ENCODE measurements at places on chromosomes 12 and 14.
A peak's percentile ranks its signal among the peaks of the same experiment; 100 is the strongest.

DNA sequence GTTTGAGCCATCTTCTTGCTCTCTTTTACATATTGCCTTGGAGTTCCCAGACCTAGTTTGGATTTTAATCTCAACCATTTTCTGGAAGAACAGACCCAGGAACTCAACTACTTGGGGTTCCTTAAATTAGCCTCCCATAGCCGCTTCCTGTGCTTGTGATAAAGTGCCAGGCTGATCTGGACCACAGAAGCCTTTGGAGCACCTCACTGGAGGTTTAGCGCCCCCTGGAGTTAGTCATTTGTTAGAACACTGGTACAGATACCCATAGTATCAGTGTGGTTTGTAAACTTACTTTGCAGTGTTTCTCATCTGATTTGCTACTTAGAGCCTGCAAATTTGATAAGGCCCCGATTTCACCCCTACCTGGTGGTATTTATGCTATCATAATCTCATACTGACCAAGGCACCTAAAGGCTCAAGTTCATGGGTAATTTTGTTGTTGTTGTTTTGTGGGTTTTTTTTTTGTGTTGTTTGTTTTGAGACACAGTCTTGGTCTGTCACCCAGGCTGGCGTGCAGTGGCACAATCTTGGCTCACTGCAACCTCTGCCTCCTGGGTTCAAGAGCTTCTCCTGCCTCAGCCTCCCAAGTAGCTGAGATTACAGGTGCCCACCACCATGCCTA is 3.7 kb downstream of the UNC119B start:
- DNase-seq = peak; percentile 68

- DNase-seq = no peak
Measured at GRCh38 chr14:102977475-102977874, 55.0 kb downstream of the AMN start.

DNA sequence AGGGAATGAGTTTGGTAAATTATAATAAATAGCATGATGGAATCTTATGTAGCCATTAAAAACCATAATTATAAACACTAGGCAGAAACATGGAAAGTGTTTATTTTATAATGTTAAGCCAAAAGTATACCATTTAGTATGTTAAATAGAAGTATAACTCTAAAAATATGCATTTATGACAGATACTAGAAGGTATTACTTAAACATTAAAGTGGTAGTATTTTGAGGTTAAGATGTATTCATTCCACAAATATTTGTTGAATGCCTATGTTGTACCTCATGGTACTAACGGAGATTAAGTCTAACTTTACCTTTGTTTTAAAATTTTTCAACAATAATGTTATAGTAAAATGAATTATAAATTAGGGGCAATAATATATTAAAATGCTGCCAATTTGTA is 24.1 kb downstream of the TTC8 start:
- no peak for DNase-seq

DNA sequence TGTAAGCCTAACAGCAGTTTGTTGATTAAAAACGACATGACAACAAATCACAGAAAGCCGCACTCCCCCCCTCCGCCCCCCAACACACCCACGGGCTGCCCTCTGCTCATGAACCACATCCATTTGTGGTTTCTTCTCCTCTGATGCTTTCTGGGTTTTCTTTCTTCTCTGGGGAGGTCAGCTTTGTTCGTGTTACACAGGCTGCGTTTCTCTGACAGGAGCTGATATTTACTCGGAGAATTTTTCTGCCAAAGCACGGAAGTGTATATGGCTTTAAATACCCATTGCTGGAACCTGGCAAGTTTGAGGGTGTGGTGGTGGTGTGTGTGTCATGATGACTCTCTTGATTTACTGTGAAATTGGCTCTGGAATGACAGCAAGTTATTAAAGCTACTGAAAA is 883.7 kb upstream of the TMEM132C start:
- no peak for DNase-seq

GRCh38 chr14:93749076-93749420 is 39.2 kb downstream of the PRIMA1 start:
- no peak for DNase-seq

DNA sequence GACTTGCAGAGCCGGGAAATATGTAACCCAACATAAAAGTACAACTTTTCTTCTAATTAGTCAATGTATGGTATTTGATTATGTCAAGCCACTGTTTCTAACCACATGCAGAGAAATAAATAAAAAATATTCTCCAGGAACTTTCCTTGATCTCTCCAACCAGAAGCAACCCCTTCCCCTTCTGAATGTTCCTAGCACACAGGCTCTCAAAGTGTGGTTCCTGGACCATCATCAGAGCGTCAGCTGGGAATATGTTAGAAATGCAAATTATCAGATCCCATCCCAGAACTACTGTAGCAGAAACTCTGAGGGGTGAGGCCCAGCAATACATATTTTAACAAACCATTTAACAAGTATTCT is 21.0 kb upstream of the ITPR2 start:
- DNase-seq = no peak

GRCh38 chr12:127277882-127278281 is 989.1 kb upstream of the TMEM132C start:
- no peak for DNase-seq

- no peak for DNase-seq
Measured at GRCh38 chr14:103994535-103995184, 52.3 kb upstream of the RD3L start.

- no peak for DNase-seq
Measured at GRCh38 chr12:106773286-106774004, 1.0 kb upstream of the RIC8B start.

DNA sequence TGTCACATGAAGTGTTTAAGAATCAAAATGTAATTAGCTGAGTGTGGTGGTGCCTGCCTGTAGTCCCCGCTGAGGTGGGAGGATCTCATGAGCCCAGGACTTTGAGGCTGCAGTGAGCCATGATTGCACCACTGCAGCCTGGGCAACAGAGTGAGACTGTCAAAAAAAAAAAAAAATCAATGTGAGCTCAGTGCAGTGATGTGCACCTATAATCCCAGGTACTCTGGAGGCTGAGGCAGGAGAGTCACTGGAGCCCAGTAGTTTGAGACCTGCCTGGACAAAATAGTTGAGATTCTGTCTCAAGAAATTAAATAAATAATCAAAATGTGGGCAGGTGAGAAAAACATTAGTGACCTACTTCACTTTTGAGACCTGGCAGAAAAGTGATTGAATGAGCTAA is 140.0 kb downstream of the MON2 start:
- no peak for DNase-seq

DNA sequence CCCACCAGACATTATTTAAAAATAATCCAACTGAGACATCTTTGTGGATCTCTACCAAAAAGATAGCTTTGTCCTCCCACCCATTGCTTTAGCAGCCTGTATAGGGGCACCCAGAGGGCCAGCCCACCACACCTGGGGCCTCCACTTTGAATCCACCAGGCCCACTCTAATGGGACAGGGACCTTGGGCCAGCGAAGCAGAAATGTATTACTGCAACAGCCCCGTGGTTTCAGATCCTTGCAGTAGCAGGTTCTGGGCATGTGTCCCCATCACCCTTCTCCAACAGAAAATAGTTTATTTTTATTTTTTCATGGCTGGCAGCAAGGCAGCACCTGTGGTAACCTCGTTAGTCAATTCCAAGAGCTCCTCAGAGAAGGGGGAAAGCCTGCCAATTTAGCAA is 218.4 kb downstream of the ZFP36L1 start:
- DNase-seq = no peak

DNA sequence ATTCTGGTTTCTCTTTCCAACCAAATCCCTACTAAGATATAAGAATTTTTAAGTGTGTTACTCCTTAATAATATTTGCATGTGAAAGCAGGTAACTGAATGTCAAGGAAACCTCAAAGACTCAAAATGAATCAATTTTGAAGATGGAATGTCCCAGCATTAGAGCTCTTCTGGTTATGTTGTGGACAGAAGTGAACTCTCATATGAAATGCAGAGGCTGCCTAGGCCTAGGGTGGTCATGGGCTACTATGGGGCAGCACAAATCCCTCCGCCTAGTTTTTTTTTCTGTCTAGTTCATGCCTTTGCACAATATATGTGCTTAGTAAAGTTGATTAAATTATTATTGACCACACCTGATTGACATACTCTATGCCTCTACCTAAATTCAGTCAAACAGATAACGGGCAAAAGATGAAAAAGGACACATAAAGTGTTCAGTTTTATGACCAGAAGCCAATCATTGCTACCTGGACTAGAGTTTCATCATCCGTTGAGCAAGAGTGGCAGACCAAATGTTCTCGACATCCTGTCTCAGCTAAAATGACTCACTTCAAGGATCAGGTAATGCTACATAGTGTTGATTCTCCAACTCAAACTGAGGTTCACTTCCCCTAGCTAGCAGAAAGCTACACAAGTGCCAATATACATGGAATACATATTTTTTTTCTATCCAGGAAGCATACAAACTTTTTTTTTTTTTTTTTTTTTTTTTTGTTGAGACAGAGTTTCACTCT is 1211.4 kb downstream of the VRK1 start:
- no peak for DNase-seq

- DNase-seq = no peak
Measured at GRCh38 chr12:20248646-20249045, 119.7 kb upstream of the PDE3A start.

- no peak for DNase-seq
Measured at GRCh38 chr12:54363618-54364017, 668 bp downstream of the GPR84 start.

DNA sequence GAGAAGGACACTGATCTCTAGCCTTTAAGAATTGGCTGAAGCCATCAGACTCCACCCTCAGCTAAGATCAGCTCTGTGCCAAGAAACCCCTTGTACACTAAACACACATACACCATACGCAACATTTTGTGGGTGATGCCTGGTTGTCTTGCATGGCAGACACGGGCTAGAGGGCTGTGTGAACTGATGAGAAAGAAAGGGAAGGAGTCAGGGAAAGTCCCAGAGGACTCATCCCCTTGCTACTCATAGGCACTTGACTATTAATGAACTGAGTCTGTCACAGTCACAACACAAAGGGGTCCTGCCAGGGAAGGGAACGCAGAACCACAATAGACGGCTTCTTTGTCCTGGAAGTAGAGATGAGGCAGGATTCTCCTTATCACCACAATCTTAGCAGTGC is 80.8 kb downstream of the EMP1 start:
- DNase-seq = no peak

DNA sequence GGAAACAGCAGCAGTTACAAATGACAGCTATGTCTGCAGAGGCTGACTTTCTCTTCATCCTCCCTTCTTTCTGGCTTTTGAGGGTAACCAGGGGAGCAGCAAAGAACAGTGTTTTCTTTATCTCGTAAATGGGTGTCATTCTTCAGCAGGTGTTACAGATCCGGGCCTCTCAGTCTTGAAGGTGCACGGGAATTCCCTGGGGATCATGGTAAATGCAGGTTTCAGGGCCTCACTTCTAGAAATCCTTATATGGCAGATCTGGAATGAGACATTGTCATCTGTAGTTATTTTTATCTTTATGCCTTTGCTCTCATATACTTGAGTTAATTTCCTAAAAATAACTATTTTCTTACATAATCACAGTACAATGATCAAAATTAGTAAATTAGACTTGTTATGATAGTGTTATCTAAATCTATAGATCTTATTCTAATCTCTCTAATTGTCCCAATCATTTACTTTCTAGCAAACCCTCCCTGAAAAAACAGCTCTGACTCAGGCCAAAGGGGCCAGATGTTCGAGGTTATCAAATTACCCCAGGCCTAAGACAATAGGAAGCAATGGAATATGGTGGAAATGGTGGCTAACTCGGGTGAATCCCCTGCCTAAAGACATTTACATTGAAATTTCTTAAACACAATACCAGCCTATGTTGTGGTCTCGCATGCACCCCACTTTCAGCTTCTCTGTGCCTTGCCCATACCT is 145.0 kb downstream of the CAND1 start:
- no peak for DNase-seq

DNA sequence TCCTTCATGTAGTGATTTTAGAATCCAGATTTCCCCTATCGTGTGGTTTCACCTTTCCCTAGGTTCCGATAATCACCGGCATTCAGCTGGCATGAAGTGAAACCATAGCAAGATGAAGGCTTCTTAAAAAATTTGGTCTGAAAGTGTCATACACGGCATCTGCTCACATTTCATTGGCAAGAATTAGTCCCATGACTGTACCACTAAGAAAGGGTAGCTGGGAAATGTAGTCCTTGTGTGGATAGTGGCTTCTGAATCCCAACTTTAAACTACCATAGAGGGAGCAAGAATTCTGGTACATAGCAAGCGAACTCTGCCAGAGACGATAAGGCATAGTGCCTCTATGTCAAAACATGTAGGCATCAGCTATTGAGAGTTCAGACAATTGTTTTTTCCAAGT is 360.1 kb upstream of the TBX3 start:
- DNase-seq = no peak

DNA sequence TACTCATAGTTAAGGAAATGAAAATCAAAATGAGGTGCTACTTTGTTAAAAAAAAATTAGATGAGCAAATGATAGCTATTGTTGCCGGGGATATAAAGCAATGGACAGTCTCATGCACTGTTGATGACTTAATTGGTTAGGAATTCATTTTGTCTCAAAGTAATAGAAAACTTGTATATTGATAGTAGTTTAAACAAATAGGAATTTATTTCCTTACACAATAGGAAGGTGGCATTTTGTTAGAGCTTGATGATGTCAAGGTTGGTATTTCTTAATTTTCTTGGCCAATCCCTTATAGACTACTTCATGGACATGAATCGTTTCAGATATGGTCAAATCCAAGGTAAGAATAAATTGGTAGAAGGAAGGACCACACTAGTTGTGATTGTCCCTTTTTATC is 7.8 kb downstream of the PRPF39 start:
- DNase-seq = no peak

- DNase-seq = no peak
Measured at GRCh38 chr12:67541625-67541991, 106.9 kb upstream of the DYRK2 start.

- no peak for DNase-seq
Measured at GRCh38 chr12:128726886-128727285, 96.9 kb downstream of the SLC15A4 start.

DNA sequence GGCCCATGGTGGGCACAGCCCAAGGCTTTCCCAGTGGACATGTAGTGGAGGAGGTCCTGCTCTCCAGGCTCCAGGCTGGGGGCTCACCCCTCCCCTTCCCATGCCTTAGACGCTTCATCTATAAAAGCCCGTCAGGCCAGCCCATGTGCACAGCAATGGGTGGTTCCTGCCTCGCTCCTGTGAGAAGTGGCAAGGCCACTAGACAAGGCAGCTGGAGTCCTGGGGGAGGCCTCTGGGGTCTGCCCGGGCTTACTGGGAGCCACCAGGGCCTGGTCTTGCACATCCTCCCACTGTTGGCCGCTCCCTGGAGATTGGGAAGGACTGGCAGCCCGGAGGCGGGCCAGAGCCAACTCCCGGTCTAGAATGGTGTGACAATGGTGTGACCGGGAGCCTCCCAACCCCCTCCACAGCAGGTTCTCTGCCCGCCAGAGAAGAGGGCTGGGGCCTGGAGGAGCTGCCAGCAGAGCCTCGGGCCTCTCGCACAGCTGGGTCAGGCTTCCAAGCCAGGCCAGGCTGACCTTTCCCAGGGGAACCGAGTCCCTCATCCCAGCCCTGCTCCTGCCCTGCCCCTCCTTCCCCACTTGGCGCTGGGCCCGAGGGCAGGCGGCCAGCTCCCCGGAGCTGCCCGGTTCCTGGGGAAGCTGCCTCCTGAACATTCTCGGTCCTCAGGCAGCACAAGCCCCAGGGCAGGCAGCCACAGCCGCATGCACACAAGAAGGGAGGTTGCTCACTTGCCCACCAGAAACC is 97.9 kb downstream of the RFLNA start:
- DNase-seq = no peak
